ENCODE measurements at places on chromosomes 2 and 18.

GRCh38 chr2:141399270-141399669, 731.5 kb downstream of the LRP1B start:
- no peak for DNase-seq

GRCh38 chr2:118251427-118251826, 163.2 kb downstream of the INSIG2 start:
- DNase-seq: no peak

GRCh38 chr18:11963991-11964484, 17.3 kb upstream of the IMPA2 start:
- DNase-seq: no peak

DNA sequence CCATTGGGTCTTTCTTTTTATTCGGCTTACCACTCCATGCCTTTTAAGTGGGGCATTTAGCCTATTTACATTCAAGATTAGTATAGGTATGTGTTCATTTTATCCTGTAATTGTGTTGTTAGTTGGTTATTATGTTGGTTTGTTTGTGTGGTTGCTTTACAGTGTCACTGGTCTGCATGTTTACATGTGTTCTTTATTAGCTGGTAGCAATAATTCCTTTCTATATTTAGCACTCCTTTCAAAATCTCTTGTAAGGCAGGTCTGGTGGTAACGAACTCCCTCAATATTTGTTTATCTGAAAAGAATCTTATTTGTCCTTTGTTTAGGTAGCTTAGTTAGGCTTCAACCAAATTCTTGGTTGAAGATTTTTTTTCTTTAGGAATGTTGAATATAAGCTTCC, 68.7 kb upstream of the XDH start:
- no peak for DNase-seq

- no peak for DNase-seq
Observed at GRCh38 chr2:128594953-128595677, 276.4 kb upstream of the HS6ST1 start.

GRCh38 chr2:95328358-95329125, 31.4 kb downstream of the KCNIP3 start:
- no peak for DNase-seq

DNA sequence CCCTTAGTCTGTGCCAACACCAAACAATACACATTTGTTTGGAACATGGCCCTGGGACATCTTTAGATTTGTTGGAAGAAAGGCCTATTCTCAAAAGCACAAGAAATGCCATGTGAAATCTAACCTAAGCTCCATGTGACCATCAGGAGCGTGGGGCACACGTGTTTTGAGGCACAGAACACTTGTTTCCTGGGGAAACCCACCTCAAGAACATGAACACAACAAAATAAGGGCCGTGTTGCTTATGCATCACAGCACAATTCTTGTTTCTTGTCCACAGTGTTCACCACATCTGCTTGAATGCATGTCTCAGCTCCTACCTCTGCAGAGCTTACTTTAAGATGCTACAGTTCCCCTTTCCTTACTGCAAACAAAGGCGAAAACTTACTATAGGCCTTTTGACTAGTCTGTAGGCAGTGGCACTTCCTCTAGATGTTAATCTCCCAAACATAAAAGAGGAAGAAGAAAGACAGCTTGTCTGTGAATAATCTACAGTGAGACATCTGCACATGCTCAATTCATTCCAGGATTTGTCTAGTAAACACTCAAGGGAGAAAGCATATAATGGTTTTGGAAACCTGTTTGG, 165.0 kb downstream of the ANKRD44 start:
- DNase-seq: peak; percentile 54

DNA sequence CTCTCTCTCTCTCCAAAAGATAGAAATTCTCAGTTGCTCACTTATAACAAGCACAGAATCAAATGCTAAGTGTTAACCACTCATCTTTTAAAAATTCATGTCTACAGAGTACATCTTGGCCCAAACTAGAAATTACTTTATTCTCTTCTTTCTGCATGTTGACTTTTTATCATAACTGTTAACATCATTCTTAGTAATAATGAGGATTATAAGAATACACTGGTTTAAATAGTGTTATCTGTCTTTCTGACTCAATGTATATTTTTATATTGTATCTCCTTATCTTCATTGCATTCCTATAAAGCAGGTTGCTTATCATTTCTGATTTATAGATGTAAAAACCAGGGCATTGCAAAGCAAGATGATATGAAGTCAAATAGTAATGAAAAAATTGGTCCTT, 17.8 kb upstream of the KLF7 start:
- no peak for DNase-seq

GRCh38 chr2:112198780-112199179, 56.1 kb downstream of the ZC3H8 start:
- DNase-seq: no peak

- no peak for DNase-seq
Observed at GRCh38 chr2:165621086-165621560, 151.6 kb downstream of the CSRNP3 start.

- DNase-seq: no peak
Observed at GRCh38 chr2:55097461-55098410, 47.5 kb upstream of the RTN4 start.

GRCh38 chr2:233974530-233975071, 57.4 kb downstream of the TRPM8 start:
- no peak for DNase-seq

GRCh38 chr18:58313491-58314032, 269.5 kb downstream of the NEDD4L start:
- no peak for DNase-seq

DNA sequence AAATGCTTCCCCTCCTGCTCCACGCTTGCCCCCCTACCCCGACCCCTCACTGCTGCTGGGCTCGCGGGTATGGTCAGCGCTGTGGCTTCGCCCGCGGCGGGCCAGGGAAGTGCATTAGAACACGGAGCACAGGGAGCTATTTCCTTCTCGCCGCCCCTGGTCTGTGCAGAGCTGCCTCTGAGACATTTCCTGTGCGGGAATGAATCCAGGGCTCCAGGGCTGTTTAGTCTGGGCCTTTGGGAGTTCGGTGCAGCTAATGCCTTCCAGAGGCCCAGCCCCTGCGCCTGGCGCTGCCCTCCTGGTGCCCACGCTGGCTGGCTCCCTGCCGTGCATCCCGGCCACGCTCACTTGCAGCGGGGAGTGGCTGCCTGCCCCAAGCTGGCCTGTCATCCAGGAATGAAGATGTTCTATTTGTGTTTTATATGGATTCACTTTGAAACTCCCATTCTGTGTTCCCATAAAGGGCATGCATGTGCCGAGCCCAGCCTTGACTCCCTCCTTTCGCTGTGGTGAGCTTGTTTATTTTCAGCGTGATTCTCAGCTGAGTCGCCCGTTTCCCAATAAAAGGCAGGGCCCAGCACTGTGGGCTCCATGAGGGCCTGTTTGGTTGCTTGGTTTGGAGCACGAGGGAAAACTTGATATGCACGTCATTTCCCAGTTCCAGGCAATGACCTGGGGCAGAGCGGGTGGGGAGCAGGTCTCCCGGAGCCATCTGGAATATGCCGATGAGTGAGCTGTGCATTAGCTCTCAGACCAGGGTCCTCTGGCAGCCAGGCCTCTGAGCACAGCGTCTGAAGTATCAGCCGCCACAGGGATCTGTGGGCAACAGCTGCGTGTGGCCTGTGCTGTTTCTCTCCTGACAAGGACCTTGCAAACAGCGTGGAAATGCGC, 42.7 kb downstream of the SH3RF3 start:
- DNase-seq: no peak

- DNase-seq: no peak
Observed at GRCh38 chr2:62270728-62271127, 74.8 kb downstream of the B3GNT2 start.

GRCh38 chr2:112706170-112706664, 14.6 kb upstream of the NT5DC4 start:
- DNase-seq: peak; percentile 61

DNA sequence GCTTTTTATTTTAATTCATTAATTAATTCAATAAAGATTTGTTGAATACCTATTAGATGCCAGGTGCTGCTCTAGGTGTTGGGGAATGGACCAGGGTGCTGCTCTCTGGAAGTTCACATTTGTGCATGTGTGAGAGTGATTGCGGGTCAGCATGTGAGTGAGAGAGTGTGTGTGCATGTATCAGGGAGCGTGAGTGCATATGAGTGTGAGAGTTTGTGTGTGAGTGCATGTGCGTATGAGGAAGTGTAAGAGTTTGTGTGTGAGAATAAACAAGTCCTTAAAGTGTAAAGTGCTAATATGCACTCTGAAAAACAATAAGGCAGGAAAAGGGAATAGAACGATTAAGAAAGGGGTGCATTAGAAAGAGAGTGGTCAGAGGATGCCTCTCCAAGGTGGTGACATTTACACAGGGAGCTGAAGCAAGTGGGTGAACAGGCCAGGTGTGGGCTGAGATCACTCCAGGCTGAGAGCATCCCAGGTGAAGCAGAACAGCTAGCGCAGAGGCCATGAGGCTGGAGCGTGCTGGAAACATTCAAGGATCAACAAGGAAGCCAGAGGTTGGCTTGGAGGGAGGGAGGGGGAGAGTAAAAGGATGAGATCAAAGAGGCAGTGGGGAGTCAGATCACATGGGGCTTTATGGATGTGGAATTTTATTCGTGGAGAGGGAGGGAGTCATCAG, 50.5 kb upstream of the SLC1A4 start:
- DNase-seq: no peak

GRCh38 chr2:235358981-235359471, 134.8 kb upstream of the AGAP1 start:
- no peak for DNase-seq

GRCh38 chr18:63161032-63161760, 158.4 kb downstream of the BCL2 start:
- peak; percentile 73 for DNase-seq

DNA sequence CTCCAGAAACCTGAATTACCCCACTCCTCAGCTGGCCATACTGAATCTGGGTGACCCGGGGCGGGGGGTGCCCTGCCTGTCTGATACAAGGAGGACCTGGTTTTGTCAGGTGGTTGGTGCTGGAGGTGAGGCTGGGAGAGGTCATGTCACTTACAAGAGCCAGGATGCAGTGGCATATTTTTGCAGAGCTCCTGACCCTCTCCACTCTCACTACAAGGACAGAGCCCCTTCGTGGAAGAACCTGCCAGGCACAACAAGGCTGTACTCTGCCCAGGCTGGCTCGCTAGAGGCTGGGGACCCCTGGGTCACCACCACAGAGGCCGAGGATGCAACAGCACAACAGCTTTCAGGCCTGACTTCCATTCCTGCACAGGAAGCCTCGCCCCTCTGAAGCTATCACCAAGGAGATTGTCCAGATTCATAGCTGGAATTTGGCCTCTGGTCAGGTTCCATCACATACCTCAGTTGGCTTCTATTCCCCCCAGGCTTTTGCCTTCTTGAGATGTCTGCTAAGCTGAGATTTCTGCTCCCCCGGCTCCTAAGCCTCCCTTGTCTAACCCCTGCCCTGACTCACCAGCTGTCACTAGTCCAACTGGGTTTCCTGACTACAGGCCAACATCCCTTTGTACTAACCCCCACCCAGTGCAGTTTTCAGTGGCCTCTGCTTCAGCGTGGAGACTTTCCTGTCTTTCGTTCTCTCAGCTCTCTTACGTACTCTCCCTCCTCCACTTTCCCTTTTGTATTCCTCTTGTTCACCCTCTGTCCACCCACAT, 132.5 kb upstream of the EPAS1 start:
- DNase-seq: no peak

DNA sequence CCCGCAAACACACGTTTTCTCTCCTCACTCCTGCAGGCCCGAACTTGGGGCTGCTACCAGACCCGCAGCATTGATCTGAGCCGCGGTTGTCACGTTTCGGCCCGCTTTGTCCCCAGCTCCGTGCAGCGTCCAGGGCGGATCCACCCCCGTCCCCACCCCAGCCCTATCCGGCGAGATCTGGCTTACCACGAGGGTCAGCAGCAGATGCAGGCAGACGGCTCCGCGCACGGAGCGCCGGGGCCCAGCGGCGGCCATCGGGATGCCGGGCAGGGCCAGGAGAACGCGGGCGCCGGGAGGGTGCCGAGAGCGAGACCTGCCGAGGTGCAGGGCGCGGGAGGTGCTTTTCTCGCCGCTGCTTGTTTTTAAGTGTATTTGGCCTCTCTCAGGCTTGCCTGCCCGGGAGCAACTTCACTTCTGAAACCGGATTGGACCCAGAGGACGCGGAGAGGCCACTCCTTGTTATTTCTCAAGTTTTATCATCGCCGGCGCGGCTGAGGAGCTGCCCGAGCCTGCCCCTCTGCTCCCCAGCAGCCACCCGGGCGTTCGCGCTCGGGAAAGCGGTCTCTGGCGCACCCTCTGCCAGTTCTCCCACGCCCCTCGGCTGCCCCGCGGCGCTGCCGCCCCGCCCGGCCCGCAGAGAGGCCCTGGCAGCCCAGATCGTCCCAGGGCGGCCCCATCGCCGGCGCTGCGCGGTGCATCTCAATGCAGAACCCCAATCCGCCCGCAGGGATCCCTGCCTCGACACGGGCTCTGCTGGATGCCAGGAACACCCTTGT, at the start of gene DSC3:
TSS of gene DSC3 (minus strand) at position 337 of the 776 bp plus-strand sequence. CDS start at position 255, 82 bp downstream.
- DNase-seq: no peak

- no peak for DNase-seq
Observed at GRCh38 chr18:48402953-48403352, 6.2 kb downstream of the ZBTB7C start.

DNA sequence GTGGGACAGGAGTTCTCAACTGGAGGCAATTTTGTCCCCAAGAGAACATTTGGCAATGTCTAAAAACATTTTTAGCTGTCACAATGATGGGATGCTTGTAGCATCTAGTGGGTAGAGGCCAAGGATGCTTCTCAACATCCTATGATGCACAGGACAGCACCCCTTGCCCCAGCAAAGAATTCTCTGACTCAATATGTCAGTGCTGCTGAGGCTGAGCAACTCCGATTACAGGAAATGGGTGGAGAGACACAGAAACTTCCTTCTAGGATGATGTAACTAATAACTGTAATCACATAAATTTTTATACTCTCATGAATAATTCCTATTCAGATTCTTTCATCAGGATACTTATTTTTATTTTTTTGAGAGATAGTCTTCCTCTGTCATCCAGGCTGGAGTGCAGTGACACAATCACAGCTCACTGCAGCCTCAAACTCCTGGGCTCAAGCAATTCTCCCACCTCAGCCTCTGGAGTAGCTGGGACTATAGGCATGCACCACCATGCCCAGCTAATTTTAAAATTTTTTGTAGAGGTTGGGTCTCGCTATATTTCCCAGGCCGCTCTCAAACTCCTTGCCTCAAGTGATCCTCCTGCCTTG, 120.3 kb upstream of the ACAA2 start:
- no peak for DNase-seq

GRCh38 chr18:7982216-7982615, 415.1 kb downstream of the PTPRM start:
- no peak for DNase-seq

DNA sequence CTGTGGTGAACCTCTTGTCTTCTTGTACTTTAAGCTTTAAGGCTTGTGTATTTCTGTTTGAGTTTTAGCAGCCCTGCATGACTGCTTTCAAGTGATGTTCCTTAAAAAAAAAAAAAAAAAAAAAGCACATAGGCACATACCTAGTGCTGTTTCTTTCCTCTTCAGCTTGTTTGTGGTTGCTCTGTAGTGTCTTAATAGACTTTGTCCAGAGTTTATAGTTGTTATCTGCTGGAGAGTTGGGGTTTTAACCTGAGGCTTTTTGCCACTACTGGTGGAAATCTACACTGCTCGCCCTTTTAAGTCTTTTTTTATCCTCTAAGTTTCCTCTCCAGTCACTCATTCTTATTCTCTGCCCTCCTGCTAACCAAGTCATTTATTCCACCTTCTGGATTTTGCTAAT, 34.5 kb downstream of the AGFG1 start:
- no peak for DNase-seq
